H1 (cell line): ENCODE measurements at places on chromosomes 5 and 9. TPM values are rescaled to one million over a fixed set of nuclear protein-coding genes. Genes with fewer than 3 reads are reported as not detected.

FYB1 gene
- total RNA-seq, result not detected in 2 replicates

TMC1 gene
- total RNA-seq, result 0.82 and 0.95 TPM in 2 replicates

PIP5KL1 gene
- 12.2 and 13.4 TPM in 2 replicates for total RNA-seq

C5orf46 gene
- total RNA-seq, result not detected in 2 replicates

IFNA21 gene
- not detected in 2 replicates for total RNA-seq

MACROH2A1 gene
- total RNA-seq, result 92.3 and 102 TPM in 2 replicates

PTPN3 gene
- 3.7 TPM in 2 replicates for total RNA-seq

DNA sequence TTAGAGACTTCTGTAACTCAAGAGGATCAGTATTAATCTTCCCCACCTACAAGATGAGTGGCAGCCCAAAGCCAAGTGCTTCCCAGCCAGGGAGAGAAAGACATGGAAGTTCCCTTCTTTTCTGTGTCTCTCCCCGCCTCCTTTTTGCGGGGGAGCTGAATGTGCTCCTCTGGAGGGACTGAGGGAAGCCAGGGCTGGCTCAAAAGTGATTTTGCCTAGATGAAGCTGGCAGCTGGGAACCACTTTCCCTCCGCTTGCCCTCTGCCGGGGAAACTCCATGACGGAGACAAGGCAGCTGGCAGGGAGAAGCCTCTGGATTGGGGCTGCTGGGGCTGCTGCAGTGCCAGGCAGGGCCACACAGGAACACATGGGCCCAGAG is 24.4 kb downstream of the EGR1 start:
- peaks cover 15% of the 10 kb centered on the region; the same call in 1 of the 2 replicates for H3K27me3 ChIP-seq
- no peaks in the 10 kb centered on the region for H3K36me3 ChIP-seq
- no peak overlapping the region for H3K27ac ChIP-seq
- no peak for DNase-seq
- H3K4me3 ChIP-seq, result no peak overlapping the region
- H3K4me1 ChIP-seq, result peaks cover 9% of the 10 kb centered on the region

DNA sequence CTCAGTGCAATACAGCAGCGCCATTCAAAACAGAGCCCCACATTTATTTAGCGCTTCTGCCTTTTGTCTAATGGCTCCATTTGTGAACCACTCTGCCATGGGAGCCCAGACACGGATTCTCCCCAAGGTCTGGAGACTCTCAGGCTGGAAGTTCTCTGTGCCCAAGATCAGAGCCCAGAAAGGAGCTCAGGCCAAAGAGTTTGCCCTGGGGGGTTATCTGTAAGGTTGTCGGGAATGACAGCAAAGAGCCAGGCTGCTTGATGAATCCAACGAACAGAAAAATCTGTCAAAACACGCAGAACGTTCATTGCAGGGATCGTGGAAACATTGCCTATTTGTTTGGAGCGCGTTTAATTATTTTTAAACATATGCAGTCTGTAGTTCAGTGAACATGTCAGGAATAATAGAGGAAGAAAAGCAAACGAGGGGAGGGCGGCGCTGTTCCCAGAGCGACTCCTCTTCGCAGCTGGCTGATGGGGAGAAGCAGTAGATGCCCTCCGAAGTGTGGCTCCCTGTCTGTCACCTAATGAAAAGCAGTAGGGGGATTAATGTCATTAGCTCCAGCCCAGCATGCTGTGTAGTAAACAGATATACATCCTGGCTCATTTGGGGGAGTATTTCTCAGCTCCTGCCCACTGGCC is 464.9 kb upstream of the MPDZ start:
- H3K4me3 ChIP-seq, result no peak overlapping the region
- no peak overlapping the region for H3K27ac ChIP-seq
- DNase-seq, result no peak
- H3K36me3 ChIP-seq, result no peaks in the 10 kb centered on the region
- no peaks in the 10 kb centered on the region for H3K27me3 ChIP-seq

DNA sequence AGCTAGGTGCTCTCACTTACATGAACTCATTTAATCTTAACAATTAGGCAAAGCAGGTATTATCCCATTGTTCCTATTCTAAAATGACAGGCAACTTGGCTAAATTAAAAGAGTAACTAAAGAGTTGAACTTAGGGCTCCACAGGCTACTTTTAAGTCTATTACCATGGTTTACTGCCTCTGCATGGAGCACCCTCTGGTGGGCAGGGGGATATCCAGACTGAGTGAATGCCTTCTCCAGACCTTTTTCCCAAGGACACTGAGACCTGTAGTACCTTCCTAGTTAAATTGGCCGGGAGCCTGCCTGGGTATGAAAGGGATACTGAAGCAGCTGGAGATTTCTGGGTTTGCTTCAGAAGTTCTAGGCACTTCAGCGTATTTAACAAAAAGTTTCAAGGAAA is 238.1 kb downstream of the ELAVL2 start:
- H3K4me1 ChIP-seq, result peaks cover 6% of the 10 kb centered on the region; the same call in 1 of the 2 replicates
- H3K27ac ChIP-seq, result no peak overlapping the region
- H3K4me3 ChIP-seq, result no peak overlapping the region

GRCh38 chr5:50709471-50709870 is 43.0 kb downstream of the PARP8 start:
- peaks cover 4% of the 10 kb centered on the region; the same call in 1 of the 2 replicates for H3K4me1 ChIP-seq
- no peak for DNase-seq
- H3K36me3 ChIP-seq, result no peaks in the 10 kb centered on the region
- H3K27me3 ChIP-seq, result no peaks in the 10 kb centered on the region
- no peak overlapping the region for H3K27ac ChIP-seq

DNA sequence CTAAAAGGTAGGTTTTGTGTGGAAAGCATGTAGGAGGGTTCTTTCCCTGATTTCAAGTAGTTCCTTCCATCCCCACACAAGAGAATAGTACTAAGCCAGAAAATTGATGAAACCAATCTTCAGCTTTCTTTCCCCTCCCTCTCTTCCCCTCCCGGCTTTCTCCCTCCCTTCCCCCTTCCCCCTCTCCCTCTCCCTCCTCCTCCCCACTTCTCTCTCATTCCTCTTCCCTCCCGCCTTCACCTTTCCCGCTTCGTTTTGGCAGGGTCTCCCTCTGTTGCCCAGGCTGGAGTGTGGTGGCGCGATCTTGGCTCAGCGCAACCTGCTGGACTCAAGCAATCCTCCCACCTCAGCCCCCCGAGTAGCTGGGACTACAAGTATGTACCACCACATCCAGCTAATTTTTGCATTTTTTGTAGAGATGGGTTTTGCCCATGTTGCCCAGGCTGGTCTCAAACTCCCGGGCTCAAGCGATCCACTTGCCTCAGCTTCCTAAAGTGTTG is 85.8 kb downstream of the ZCCHC7 start:
- no peaks in the 10 kb centered on the region for H3K27me3 ChIP-seq
- H3K4me1 ChIP-seq, result no peaks in the 10 kb centered on the region; the same call in 1 of the 2 replicates
- no peaks in the 10 kb centered on the region; the same call in 1 of the 2 replicates for H3K36me3 ChIP-seq
- DNase-seq, result no peak
- H3K4me3 ChIP-seq, result no peak overlapping the region
